ENCODE measurements at places on chromosomes 11 and 22. TPM values are rescaled to one million over a fixed set of nuclear protein-coding genes. Genes with fewer than 3 reads are reported as not detected.
A peak's percentile ranks its signal among the peaks of the same experiment; 100 is the strongest.

- DNase-seq, result no peak
Measured at GRCh38 chr11:108562746-108563581, 30.6 kb downstream of the EXPH5 start.

DNA sequence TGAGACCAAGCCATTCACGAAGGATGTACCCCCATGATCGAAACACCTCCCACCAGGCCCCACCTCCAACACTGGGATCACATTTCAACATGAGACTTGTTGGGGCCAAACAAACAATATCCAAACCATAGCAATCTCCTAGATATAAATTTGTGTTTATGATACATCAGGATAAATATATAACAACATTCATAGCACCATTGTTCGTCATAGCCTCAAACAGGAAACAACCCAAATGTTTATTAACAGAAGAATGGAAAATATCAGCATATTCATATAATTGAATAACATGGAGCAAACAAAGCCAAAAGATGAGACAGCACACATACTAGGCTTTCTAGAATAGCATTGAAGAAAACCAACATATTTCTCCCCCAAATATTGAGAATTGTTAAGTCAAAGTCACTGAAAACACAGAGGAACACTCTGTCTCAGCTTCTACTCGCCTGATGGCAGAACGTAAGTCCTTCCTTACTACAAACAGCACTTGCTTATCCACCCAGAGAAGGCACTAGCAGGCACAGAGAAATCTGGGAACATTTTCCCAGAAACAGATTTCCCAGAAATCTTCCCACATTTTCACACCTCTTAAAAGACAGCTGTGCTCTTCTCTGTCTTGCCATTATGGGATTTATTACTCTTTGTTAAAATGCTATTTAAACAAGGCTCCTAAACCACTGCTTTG lies 8.1 kb upstream of the GDPD4 start:
- DNase-seq, result no peak

DNA sequence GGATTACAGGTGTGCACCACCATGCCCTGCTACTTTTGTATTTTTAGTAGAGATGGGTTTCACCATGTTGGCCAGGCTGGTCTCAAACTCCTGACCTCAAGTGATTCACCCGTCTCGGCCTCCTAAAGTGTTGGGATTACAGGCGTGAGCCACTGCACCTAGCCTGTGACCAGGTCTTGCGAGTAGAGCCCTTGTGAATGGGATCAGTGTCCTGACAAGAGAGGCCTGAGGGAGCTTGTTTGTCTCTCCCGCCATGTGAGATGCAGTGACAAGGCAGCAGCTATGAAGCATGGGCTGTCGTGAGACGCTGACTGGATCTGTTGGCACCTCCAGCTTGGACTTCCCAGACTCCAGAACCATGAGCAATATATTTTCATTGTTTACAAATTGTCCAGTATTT lies 69.3 kb downstream of the LRRC32 start:
- DNase-seq, result no peak

- DNase-seq, result no peak
Measured at GRCh38 chr22:45240104-45240809, 437 bp downstream of the KIAA0930 start.

- DNase-seq, result no peak
Measured at GRCh38 chr11:79121351-79121750, 319.5 kb downstream of the TENM4 start.

GRCh38 chr22:45911601-45912271 lies 65.2 kb downstream of the WNT7B start:
- no peak for DNase-seq

GRCh38 chr22:20624161-20624616 lies 116.8 kb downstream of the MED15 start:
- no peak for DNase-seq

DNA sequence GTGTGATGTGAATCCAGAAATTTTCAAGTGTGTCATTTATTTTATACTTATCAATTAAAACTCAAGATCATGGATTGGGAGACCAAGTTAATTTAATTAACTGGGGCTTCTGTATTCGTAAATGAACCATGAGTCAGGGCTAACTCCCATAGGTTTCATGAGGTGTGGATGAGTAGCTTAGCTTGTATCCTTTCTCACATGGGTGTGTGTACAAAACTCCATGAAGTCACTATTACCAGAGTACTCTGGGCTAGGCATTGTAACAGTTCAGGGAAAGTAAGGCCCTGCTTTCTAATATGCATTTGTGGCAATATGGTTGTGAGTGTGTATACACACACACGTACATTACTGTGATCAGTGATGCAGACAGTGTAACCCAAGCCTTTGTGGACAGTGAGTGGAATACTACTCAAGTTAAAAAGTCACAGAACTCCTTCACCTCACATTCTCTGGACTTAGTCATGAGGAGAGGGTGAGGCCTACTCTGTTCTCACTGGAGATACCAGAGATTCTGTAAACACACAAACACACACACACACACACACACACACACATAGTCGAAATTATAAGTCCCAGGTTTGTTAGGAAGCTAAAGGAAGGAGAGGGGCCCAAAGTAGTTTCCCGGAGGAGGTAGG lies 3.5 kb downstream of the CNTF start:
- no peak for DNase-seq

DNA sequence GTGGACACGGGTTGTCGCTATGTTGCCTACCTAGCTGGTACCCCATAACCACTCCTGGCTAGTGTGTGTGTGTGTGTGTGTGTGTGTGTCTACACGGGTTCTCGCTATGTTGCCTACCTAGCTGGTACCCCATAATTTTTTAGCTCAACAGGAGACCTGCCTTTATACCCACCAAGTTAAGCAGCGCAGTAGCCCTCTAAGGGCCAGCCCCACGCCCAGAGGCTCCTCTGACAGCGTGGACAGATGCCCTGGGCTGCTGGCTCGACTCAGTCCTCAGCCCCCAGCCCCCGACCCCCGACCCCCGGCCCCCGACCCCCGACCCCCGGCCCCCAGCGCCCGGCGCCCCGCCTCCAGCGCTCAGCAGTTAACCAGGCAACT lies 351 bp upstream of the AKIP1 start:
- DNase-seq, result no peak

GRCh38 chr11:63635762-63636465 lies 21.7 kb upstream of the PLAAT3 start:
- DNase-seq, result peak; percentile 82

GRCh38 chr22:47064416-47064815 lies 302.0 kb downstream of the TBC1D22A start:
- no peak for DNase-seq

- DNase-seq, result no peak
Measured at GRCh38 chr22:30250039-30250565, 3.5 kb upstream of the LIF start.

KRTAP5-3 gene
- not detected for total RNA-seq

OTOG gene
- total RNA-seq, result 2.5 TPM

HTR3B gene
- total RNA-seq, result not detected

DNAJB7 gene
- total RNA-seq, result not detected

EFCAB6 gene
- total RNA-seq, result not detected

GSTT2B gene
- total RNA-seq, result 9.6 TPM
